ENCODE measurements at places on chromosomes 6 and 20.

- H3K4me3 ChIP-seq = no peak overlapping the region
- no peak for DNase-seq
- no peaks in the 10 kb centered on the region for H3K27me3 ChIP-seq
- no peaks in the 10 kb centered on the region for H3K4me1 ChIP-seq
- no peak overlapping the region for H3K27ac ChIP-seq
- no peaks in the 10 kb centered on the region for H3K36me3 ChIP-seq
These were observed 5.3 kb downstream of the PGC start for GRCh38 chr6:41741625-41742490.

DNA sequence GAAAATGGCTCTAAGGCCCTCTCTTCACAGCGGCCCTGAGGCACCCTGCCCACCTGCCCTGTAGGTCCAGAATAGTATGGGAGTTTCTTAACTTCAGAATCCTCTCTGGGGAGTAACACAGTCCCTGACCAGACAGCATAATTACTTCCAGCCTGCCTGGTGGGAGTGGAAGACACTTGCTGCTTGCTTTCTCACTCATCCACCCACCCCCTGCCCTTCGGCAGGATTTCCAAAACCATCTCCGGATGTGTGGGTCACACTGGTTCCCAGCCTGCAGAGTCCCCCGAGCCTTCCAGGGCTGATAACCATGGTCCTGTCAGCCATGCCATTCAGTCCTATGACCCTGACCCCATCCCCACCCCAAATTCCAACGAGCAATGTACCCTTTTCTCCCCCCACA is 5.4 kb downstream of the SLC29A1 start:
- H3K27me3 ChIP-seq = no peaks in the 10 kb centered on the region
- no peaks in the 10 kb centered on the region for H3K36me3 ChIP-seq
- H3K4me3 ChIP-seq = no peak overlapping the region

- no peaks in the 10 kb centered on the region for H3K27me3 ChIP-seq
- no peaks in the 10 kb centered on the region for H3K4me1 ChIP-seq
- no peak overlapping the region for H3K27ac ChIP-seq
- no peaks in the 10 kb centered on the region for H3K36me3 ChIP-seq
These were observed 183.2 kb downstream of the CARMIL1 start for GRCh38 chr6:25462235-25462897.

DNA sequence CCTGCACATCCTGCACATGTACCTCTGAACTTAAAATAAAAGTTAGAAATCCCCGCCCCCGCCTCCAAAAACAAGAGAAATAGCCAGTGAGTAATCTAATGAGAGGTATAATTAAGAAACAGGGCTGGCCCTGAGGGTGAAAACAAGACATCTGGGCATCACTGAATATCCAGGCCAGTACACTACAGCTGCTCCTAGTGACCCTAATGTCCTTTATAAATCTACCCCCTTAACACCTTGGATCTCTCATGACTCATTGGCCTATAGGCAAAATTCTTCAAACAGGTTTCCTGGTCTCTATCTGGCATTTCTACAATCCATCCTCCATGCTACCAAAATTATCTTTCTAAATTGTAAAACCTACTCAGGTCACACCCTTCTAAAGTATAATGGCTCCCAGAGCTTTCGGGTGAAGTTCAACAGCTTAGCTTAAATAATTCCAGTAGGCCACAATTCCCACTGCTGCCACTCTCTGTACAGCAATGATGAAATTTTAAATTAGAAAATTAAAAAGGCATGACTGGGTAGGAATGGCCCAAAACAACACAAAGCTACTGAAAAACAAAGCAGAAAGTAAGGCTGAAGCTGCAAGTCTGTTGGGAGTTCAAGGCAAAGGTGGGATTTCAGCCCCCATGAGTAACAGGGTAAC is 260.9 kb downstream of the GMDS start:
- H3K36me3 ChIP-seq = no peaks in the 10 kb centered on the region
- no peak overlapping the region for H3K27ac ChIP-seq
- no peak overlapping the region for H3K4me3 ChIP-seq

DNA sequence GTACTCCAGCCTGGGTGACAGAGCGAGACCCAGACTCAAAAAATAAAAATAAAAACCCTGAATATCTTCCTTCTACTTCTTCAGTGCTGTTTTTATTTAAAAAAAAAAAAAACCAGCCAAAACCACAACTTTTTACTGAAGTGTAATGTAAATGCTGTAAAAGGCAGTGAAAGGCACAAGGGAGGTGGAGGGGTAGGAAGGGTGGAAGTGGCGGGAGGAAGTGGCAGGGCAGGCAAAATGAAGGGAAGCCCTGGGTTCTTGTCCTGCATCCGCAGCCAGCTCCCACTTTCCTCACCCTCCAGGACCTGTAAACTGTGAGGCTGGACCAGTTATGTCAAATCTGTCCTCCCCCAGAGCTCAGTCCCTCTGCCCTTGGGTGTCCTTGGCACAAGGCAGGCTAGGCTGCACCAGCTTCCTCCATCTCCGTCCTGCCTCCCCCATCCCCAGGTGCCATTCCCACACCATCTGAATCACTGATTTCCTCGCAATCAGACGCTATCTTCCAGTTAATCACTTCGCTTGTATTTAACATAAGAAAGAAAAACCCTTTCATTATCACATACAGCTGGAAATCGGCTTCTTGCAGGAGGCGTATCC is 13.7 kb upstream of the PANK2 start:
- H3K27ac ChIP-seq = no peak overlapping the region
- no peak overlapping the region for H3K4me3 ChIP-seq
- no peaks in the 10 kb centered on the region for H3K27me3 ChIP-seq
- DNase-seq = no peak
- H3K4me1 ChIP-seq = no peaks in the 10 kb centered on the region

DNA sequence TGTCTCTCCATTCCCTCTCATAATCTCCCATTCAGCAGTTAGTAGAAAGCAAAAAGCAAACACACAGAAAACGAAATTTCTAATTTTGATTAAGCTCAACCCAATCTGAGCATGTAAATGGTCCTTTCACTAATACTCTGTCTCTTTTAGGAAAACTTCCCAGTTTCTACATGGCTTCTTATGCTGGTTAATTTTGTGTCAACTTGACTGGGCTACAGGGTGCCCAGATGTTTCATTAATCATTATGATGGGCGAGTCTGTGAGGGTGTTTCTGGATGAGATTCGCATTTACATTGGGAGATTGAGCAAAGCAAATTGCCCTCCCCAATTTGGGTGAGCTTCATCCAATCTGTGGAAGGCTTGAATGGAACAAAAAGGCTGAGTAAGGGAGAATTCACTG is 142.2 kb downstream of the MBOAT1 start:
- no peaks in the 10 kb centered on the region for H3K27me3 ChIP-seq
- no peak overlapping the region for H3K27ac ChIP-seq
- no peak for DNase-seq

- H3K27ac ChIP-seq = no peak overlapping the region
- no peak overlapping the region for H3K4me3 ChIP-seq
- no peaks in the 10 kb centered on the region for H3K36me3 ChIP-seq
- no peaks in the 10 kb centered on the region for H3K4me1 ChIP-seq
- no peak for DNase-seq
- no peaks in the 10 kb centered on the region for H3K27me3 ChIP-seq
These were observed 25.8 kb downstream of the SYNDIG1 start for GRCh38 chr20:24495266-24495665.

- no peak for DNase-seq
- H3K4me1 ChIP-seq = peaks cover 5% of the 10 kb centered on the region
These were observed 25.9 kb upstream of the PRELID3B start for GRCh38 chr20:59068534-59068933.

DNA sequence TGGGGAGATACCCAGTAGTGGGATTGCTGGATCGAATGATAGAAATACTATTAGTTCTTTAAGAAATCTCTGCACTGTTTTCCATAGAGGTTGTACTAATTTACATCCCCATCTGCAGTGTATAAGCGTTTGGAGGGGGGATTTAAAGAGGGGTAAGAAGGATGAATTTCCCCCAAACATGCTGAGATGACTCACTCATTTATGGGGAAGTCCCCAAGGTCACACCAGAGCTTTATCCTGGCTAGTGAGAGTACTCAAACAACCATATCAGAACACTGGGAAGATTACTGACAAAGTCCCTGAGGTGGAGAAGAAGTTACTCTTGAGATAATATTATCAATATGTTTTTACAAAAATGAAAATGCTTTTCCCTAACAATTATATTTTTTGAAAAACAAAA is 44.0 kb downstream of the ROS1 start:
- H3K36me3 ChIP-seq = no peaks in the 10 kb centered on the region
- H3K4me3 ChIP-seq = no peak overlapping the region
- H3K27me3 ChIP-seq = no peaks in the 10 kb centered on the region
- H3K27ac ChIP-seq = no peak overlapping the region

DNA sequence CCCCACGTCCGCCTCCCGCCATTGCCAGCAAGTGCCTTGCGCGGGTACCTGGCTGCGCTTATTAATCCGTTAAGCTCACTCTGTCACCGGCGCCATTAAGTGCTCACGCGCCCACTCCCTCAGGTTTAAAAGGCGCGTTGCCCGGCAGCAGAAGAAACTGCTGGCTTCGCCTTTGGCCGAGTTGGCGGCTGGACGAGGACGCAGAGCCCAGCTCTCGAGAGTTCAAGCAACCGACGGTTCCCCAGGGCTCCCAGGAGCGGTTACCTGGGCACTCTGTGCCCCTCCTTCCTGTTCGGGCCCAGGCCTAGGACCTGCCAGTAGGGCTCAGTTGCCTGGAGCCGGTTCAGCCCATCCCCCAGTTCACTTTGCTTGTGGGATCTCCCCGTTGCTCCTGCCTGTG is at the start of gene GGTLC1:
Gene GGTLC1 (minus strand): TSS at position 219 of the 400 bp plus-strand sequence. CDS start 2,168 bp downstream, outside the sequence.
- peak; percentile 24 for DNase-seq
- H3K27me3 ChIP-seq = no peaks in the 10 kb centered on the region
- no peak within 1 kb of the TSS for H3K4me3 ChIP-seq
- no peaks in the 10 kb centered on the region for H3K4me1 ChIP-seq

- H3K27ac ChIP-seq = no peak overlapping the region
- H3K4me3 ChIP-seq = no peak overlapping the region
- no peaks in the 10 kb centered on the region for H3K27me3 ChIP-seq
- H3K4me1 ChIP-seq = no peaks in the 10 kb centered on the region
- H3K36me3 ChIP-seq = no peaks in the 10 kb centered on the region
- no peak for DNase-seq
These were observed 687.8 kb downstream of the COL12A1 start for GRCh38 chr6:74518035-74518434.

GRCh38 chr20:40551125-40551530 is 137.9 kb downstream of the MAFB start:
- no peaks in the 10 kb centered on the region for H3K4me1 ChIP-seq
- H3K27me3 ChIP-seq = no peaks in the 10 kb centered on the region
- H3K27ac ChIP-seq = no peak overlapping the region
- H3K4me3 ChIP-seq = no peak overlapping the region
- DNase-seq = no peak

- H3K4me3 ChIP-seq = no peak overlapping the region
- no peak for DNase-seq
- no peaks in the 10 kb centered on the region for H3K4me1 ChIP-seq
- H3K27me3 ChIP-seq = no peaks in the 10 kb centered on the region
These were observed 194.0 kb downstream of the EYA4 start for GRCh38 chr6:133435065-133435728.
